ENCODE measurements at places on chromosomes 3 and 15.

GRCh38 chr3:68891280-68891943, 40.9 kb downstream of the TAFA4 start:
- DNase-seq = no peak

GRCh38 chr3:95775486-95776094, 1038.8 kb upstream of the EPHA6 start:
- no peak for DNase-seq

- DNase-seq = no peak
These were observed 1371.6 kb downstream of the NSUN3 start for GRCh38 chr3:95434491-95434890.

DNA sequence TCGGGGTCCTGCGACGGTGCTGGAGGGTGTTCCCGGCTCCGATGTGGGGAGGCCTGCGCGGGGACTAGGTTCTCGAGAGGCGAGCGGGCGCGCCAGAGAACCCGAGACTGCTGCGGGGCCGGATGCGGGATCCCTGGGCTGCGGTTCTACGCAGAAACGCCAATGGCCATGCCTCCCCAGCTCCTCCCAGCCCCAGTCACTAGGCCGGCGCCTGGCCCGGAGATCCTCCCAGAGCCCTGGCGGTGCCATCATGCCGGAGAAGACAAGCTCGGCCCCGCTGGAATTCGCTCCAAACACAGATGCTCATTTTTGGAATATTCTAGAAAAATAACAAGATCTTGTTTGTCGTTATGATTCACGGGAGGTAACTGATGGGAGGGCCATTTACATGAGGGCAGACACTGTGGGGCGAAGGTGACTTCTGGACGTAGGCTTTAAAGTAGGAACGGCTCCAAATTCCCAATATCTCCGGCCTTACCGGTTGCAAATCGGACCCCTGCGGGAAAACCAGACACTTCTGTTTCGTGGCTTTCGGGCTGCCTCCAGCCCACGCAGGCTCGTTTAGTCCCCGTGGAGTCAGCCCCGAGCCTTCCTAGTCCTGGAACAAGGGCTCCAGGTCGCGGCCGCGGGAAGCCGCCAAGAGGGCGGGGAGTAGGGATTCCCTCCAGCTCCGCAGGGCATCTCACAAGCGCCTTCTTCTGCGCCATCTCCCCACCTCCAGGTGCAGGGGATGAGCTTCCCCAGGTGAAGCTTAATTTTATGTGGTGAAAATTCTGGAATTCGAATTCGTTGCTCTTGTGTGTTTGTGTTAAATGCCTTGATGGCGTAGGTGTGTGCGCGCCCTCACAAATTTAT, 74.8 kb upstream of the POLG start:
- DNase-seq = no peak

DNA sequence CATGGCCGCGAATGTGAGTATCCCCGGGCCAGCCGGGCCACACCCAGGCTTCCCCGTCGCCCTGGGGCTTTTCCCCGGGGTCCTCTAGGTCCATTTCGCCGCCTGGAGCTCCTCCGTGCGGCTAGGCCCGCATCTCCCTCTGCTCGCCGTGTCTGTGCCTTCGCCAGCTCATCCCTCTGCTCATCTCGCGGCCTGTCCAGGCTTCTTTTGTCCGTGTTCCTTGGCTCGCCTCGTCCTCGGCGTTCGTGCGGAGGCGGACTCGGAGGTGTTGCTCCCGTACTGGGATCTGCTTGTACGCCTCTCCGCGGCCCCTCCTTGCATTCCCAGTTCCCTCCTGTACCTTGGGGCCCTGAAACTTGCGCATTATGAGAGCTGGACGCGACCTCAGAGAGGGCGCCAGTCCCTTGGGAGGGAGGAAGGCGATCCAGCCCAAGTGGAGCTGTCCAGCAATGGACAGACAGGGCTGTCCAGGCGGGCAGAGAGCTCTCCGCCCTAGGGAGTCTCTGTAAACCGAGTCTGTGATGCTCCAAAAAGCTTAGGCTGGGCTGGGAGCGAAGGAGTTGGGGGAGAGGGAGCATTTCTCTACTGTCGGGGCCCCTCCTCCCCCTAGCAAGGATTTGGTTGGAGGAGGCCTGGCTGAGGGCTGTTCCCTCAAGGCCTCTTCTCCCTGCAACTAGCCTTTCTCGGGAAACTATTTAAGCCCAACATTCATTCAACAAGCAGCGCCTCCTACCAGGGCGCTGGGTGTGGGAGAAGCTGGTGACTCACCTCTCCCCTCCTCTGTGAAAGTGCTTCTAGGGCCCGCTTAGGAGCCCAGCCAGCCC, 553 bp downstream of the TMEM43 start:
- peak; percentile 86 for DNase-seq

DNA sequence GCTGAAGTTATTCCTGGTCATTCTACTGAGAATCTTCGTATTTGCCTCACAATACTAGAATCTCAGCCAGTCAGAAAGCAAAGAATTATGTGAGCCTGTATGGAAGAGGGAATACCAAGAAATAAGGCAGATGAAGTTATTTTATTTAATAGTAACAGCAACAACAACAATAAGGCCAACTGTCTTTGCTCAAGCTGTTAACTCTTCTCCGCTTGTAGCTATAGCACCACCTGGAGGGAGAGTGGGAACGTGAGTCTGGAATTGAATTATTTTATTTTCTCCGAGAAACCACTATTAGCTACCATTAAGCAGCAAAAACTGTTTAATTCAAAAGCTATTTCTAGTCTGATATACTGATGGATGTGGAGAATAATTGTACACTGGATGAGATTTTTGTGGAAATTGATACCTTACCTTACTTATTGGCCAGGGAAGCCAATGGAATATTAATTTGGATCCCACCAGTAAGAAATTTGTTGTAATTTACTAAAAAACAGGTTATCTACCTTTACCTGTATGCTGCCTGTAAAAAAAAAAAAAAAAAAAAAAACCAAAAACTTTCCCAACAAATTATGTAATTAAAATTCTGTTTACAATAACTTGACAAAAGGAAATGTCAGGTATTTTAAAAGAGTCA, 50.1 kb downstream of the CALML4 start:
- no peak for DNase-seq

DNA sequence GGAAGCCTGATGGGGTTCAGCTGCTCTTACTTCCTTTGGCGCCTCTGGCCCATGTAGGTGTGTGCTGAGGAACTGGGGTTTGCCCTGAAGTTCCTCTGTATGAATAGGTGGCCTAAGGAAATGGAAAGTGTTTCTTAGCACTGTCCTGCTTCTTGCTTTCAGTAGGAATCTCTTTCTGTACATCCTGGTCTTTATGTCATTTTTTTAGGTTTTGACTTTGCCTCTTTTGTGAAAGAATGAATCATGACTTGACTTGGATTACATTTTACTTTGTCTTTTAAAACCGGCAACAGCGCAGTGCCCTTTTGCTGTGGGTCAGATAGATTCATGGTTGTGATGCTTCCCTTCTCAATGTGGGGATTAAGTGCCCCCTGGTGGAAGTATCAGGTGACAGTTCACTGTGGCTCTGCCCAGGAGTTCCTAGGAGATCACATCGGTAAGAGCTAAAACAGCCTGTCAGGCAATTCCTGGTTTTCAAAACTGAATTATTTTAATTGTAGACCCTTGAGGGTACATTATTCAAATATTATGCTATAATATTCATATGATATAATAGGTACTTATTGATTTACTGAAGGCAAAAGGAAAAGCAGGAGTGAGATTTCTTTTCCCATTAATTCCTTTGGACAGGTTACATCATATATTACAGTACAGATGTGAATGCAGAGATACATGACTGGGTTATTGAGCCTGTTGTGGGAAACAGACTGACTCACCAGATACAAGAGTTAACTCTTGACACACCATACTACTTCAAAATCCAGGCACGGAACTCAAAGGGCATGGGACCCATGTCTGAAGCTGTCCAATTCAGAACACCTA, 95.4 kb downstream of the HCN4 start:
- peak; percentile 15 for DNase-seq

DNA sequence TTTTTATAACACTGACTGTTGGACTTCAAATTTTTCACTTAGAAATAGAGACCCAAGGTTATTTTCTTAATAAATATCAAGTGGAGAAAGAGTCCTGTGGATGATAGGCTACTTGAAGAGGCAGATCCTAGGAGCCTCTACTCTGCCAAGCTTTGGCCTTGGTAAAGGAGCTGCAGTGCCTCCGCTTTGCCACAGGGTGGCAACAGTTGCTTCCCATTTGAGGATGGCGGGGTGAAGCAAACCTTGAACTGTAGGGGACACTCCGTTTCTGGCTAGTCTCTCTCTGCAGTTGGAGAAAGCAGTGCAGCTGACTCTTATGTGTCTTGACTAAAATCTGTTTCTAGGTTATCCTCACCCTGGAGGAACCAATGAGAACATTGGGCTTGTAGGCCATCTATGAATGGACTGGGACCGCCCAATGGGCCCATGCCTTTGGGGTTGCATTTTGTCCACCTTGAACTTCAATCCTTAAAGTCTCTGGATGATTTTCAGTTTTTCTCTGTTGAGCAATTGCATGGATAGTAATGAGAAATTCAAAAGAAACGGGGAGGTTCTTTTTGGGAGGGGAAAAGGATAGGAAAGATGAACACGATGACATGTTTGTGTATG, 9.8 kb downstream of the SCG5 start:
- peak; percentile 46 for DNase-seq

GRCh38 chr15:69508659-69509058, 56.0 kb downstream of the RPLP1 start:
- no peak for DNase-seq

DNA sequence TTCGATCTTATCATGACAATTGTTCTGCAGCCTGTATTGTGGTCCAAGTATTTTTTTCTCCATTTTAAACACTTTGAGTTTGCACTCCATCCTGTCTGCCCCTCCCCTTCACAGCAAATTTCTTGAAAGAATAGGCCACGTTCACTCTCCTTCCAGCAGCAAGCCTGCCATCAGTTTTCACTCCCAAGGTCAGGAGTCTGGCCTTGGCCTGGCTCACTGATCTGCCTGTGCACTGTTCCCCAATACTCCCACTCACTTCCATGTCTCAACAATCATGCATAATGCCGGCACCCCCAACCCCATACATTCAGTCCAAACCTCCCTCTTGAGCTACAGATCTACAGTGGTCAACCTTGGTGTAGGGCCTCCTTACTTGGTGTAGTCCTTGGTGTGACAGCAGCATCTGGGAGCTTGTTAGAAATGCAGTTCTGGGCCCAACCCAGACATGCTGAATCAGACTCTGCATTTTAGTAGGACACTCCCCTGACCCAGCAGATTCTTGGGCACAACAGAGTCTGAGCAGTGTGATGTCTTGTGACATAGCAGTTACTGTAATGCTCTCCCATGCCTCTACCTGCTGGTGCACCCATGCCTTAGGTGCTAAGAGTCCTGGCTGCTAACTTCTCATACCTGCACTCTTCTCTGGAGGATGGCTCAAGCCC, 58.3 kb upstream of the XCR1 start:
- DNase-seq = no peak

GRCh38 chr3:133289322-133289721, 110.5 kb upstream of the BFSP2 start:
- DNase-seq = no peak

- DNase-seq = no peak
These were observed 6.6 kb upstream of the KBTBD8 start for GRCh38 chr3:66991459-66991858.

DNA sequence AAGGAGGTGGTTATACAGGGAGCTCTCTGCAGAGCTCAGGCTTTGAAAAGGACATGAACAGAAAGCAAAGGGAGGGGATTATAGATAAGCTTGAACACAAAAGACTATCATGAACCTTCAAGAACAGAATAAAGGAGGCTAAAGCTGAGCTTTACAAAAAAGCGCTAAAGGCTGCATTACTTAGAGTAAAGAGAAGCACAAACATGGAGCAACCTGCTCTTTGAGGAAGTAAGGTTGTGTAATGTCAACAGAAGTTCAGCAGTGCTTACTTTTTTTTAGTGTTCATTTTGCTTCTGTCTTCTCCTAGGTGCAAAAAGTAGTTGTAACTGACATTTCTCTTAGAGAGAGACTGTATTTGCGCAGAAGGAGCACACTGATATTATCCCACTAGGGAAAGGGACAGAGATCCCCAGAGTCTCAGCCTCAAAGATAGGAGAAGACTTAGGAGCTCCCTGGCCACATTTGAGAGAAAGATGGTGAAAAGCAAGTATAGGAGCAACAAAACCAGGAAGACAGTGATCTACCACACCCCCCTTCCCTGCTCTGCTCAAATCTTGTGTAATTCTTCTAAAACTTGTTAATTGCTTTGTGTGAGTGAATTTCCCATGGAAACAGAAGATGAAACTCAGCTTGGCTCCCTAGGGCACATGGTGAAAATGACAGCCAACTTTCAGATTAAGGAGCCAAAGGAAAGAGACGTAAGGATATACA, 54.7 kb downstream of the QTRT2 start:
- DNase-seq = no peak

DNA sequence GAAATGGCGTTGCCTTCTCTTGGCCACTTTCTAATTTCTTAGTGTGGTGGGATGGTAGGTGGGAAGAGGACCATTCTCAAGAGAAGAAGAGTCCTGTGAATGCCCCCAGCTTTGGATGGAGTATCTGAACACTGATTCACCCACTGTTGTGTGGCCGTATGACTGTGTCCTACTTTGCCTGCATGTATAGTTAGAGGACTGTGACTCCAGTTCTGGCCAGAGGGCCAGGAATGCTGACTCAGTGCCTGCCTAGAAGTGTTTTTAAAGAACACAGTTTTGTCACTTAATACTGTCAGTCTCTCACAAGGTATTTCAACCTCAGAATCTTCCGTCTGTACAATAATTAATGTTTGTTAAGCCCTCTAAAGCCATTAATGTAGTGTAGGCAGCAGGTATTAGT, 2.1 kb downstream of the SEC61A1 start:
- peak; percentile 57 for DNase-seq

- DNase-seq = no peak
These were observed 23.1 kb downstream of the SRPRB start for GRCh38 chr3:133828576-133829309.

DNA sequence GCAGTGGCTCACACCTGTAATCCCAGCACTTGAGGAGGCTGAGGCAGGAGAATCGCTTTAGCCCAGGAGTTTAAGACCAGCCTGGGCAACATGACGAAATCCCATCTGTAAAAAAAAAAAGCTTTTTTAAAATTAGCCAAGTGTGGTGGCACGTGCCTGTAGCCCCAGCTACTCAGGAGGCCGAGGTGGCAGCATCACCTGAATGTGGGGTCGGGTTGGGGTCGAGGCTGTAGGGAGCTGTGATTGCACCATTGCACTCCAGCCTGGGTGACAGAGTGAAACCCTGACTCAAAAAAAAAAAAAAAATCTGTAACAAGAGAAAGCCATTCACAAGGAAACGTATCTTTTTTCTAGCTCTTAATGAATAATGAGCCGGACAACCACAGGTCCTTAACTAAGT, 74.7 kb upstream of the DLG1 start:
- no peak for DNase-seq

GRCh38 chr3:4351164-4351855, 48.1 kb downstream of the SETMAR start:
- no peak for DNase-seq

- no peak for DNase-seq
These were observed 159.1 kb upstream of the CTDSPL start for GRCh38 chr3:37702478-37703154.

- no peak for DNase-seq
These were observed 4.8 kb upstream of the SUMF1 start for GRCh38 chr3:4471907-4472306.

Measured in H54 (cell line).